ENCODE measurements at places on chromosomes 3 and 15.

GRCh38 chr3:174891524-174892203 is 32.5 kb downstream of the NAALADL2 start:
- DNase-seq: no peak

DNA sequence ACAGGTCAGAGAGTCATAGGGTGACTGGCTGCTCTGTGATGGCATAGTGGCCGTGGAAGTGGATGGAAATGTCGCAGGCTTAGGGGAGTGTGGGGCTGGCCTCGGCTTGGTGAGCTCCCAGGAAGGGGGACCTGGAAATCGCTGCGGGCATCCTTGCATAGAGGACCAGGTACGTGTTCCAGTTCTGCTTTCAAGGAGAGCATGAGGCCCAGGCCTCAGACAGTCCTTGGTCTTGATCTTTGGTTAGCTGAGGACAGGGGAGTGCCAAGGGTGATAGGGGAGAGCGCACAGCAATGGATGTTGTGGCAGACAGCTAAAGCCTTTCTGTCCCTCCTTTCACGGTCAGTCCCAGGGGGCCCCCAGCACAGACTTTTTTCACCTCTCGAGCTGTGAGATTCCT is 110.5 kb downstream of the SNRPN start:
- DNase-seq: no peak

DNA sequence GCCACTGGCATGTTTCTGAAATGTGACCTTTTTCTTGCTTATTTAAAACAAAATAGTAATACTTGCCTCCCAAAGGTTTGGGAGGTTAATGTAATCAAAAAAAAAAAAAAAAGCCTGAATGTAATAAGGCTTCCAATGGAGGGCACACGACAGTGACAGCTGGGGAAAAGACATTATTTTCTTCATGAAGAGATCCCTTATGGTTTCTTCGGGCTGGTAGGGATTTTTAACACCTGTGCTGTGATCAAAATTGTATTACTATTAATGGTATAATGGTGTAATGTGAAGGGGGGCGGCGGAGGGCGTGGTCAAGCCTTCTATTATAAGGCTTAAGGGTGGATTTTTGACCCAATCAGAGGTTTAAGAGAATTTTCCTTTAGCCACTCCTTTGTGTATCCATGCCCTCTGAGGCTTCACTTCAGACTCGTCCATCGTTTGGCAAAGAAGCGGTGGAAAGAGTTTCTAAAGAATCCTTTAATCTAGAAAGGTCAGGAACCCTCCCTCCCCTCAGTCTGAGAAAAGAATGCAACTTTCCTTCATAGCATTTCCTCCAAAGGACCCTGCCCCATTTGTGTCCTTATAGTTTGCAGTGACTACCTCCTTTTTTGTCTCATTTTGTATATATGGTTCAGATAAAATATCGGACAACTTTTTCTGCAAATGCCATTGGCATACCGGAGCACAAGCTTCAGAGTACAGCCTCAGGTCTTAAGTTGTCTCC is 89.5 kb upstream of the CHD2 start:
- no peak for DNase-seq

GRCh38 chr3:12194209-12194608 is 35.5 kb upstream of the TIMP4 start:
- DNase-seq: no peak

- no peak for DNase-seq
Observed at GRCh38 chr3:195139091-195139875, 131.7 kb downstream of the XXYLT1 start.

- no peak for DNase-seq
Observed at GRCh38 chr3:178352326-178353005, 183.8 kb upstream of the KCNMB2 start.

- DNase-seq: no peak
Observed at GRCh38 chr3:170044795-170045244, 7.0 kb downstream of the GPR160 start.

DNA sequence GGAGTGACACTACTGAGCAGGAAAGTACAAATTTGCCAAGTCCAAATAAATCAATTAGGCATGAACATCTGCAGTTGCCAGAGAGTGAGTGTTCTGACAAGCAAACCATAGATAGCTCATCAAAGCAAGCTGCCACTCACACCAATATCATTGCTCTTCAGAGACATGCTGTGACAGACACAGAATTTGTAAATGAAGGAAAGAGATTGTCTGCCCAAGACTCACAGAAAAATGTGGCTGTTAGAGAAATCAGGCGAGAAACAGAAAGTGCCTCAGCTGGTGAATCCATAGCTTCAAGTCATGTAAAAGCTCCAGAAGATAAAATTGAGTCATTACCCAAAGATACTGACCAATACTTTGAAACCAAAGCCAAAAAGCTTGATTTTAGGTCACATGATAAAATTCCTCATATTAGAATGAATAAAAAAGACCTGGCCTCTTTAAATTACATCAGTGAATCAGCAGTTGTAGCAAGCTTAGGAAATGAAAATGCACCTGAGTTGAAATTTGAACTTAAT is 50.8 kb downstream of the CRYBG3 start:
- DNase-seq: no peak

DNA sequence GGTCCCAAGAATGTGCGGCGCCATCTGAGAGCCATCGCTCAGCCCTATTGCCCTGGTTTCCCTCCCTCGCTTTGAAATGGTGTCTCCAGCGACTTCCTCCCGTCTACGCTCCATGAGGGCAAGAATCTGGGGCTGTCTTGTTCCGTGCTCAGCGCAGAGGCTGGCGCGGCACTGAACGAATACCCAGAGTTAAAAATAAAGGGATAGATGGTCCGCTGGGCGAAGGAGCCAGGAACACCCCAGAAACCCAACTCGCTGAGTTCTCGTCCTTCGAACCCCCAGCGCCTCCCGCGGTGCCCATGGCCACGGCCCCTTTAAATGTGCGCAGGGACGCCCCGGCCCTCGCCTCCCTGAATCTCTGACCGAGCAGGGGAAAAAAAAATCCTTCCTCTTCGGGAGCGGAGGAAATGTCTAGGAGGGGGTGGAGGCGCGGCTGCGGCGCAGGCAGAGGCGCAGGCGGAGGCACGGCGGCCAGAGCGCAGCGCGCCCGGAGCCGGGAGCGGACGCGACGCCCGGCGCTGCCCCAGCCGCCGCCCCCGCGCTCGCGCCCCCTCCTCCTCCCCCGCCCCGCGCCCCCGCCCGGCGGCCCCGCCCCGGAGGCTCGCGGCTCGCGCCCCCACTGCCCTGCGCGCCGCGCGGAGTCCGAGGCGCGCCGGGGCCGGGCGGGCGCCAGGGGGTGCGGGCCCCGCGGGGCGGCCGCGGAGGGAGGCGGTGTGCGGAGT is 8.5 kb upstream of the FGD5 start:
- DNase-seq: no peak

- DNase-seq: no peak
Observed at GRCh38 chr15:88539441-88539840, 7.0 kb downstream of the DET1 start.

GRCh38 chr3:141575879-141576743 is 89.3 kb downstream of the RASA2 start:
- DNase-seq: no peak

- no peak for DNase-seq
Observed at GRCh38 chr15:88264622-88265021, 8.1 kb upstream of the NTRK3 start.

GRCh38 chr3:71879089-71879488 is 94.1 kb upstream of the PROK2 start:
- no peak for DNase-seq
